CD4-positive, CD25-positive, alpha-beta regulatory T cell (primary cell): ENCODE measurements at places on chromosomes 5 and 9. TPM values are rescaled to one million over a fixed set of nuclear protein-coding genes. Genes with fewer than 3 reads are reported as not detected.

Gene NME5
- not detected for total RNA-seq

DNA sequence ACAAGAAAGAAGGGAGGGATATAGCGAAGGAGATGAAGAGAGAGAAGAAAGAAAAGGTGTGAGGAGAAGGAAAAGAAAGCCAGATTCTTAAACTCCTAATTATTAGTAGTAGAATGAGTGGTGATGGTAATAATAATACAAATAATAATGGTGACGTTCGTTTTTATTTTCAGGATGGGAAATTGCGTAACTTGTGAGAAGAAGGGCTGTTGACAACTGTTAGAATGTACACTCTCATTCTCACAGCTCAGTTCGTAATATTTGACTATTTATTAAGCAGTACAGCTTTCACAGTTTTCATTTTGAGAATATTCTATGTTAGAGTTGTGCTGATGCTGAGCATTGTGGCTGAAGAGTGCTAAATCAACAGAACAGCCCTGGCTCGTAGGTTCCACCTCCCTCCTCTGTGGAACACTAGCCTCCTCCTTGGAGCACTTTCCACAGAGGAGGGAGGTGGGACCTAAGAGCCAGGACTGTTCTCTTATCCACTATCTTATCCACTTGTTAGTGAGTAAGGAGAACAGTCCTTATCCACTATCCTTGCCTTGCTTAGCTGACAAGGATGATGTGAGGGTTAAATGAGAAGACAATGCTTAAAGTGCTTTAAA lies 258.3 kb upstream of the VLDLR start:
- DNase-seq: no peak

DNA sequence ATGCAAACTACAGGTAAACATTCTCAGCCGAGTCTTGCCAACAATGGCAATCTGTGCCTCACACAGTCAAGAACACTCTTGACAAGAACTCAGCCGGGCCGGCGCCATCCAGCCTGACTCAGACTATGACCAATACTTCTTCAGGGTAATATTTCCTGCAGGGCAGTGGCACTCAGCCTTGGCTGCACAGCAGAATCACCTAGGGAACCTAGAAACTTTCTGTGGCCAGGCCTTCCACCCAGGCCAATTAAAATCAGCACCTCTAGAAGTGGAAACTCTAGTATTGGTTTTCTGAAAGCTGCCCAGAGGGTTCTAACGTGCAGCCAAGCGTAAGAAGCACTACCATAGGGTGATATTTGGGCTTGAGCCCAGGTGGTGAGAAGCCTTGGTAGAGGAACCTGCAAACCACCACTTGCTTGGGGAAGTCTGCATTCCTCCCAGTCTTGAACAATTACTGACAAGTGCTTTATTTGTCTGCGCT lies 120.6 kb downstream of the TTLL11 start:
- no peak for DNase-seq

DNA sequence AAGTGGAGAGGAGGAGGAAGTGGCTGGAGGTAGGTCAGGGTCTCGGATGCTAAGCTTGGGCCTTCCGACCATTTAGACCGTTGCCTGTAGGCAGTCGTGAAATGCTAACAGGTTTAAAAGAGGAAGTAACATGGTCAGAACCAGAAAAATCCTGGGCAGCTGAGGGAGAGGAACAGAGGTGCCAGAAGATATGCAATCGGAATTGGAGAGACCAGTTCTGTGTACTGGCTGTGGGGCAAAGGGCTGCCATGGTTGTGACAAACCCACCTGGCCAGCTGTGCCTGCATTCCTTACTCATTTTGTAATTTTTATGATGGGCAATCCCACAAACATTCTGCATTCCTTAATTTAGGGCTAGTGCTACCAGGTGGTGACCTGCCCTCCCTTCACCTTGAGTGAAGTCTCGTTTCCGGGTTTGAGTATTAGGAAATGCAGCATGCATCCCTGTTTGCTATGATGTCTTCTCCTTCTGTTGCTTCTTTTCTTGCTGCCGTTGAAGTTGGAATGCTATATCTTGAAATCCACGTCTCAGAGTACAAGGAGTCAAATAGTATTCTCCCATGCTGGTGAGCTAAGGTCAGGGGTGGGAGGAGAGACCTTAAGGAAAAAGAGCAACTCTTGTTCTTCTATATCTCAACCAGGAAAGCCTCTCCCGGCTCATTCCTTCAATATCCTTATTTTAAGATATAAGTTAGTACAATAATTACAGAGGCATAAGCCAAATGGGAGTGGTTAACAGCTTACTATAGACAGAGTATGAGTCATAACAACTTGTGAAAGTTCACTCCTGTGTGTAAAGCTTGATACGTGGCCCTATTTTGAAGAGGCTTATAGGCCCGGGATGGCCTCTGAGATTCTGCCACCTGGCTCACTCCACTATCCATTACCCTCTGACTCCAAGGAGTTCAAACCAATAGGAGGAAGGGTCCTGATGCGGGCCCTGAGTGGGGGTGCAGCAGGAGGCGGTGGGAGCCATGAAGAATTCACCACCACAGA lies 37.0 kb downstream of the B4GALT1 start:
- DNase-seq: no peak

DNA sequence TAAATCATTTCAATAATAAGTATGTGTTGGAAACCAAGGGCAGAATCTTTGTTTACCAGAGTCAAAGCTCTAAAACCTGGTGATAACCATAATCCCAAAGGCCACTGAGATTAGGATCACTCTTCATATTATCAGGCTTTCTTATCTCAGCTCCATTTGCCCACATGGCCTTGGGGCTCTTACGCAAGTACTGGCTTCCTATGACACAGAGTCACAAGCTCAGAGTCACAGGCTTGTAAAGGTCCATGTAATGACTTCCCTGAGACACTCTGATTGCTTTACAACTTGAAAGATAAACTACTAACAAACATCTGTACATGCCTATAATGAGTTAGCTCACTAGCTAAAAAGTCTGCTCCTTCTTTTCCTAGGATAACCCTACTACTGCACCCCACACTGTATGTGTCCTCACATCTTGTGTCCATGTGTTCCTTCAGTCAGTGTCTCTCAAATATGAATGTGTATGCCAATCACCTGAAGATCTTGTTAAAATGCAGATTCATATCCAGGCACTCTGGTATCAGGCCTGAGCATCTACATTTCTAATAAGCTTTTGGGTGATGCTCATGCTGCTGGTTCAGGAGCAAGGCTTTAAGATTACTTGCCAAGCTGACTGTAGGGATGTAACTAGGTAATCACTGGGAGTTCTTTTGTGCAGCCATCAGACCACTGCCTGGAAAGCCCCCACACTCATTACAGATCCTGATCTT lies 28.4 kb downstream of the SEMA6A start:
- no peak for DNase-seq

DNA sequence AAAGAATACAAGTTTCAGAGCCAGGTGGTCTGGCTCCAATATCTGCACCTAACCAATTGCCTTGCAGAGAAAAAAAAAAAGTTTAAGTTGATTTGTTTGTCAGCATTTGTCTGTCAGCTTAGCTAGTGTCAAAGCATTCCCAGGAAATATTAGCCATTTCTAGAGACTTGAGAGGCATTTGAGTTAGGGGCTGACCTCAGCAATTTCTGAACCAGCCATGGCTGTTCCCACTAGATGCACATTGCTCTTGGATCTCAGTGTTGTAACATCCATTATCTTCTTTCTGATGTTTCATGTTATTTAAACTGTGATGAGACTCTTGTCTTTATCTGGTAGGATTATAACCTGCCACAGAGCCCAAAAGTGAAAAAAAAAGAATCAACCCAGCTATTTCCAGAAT lies 102.3 kb downstream of the NDUFAF2 start:
- no peak for DNase-seq

DNA sequence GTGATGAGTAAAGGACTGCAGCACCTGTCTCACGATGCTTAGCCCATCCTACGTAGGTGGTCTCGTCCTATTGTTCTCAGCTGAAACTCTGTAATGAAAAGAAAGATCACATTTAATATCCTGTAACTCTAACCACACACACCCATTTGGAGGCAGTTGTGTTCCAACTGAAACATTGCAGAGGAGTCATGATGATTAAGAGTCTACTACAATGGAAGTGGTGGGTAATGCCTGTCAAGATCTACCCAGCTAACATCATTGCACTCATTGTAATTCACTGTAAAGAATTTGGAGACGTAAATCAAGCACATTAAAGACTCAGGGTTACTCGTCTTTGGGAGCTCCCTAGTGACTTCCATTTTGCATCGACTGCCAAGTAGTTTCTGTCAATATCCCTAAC lies 106.0 kb upstream of the PTPN3 start:
- DNase-seq: no peak
